Activated CD8-positive, alpha-beta memory T cell treated with anti-CD3 and anti-CD28 coated beads, Interleukin-2, amount 10 ng/mL, durations not matched to agents 7 days and 5 days (primary cell): ENCODE measurements at places on chromosomes 11 and 22. TPM values are rescaled to one million over a fixed set of nuclear protein-coding genes. Genes with fewer than 3 reads are reported as not detected.

The ZP1 gene
- not detected for total RNA-seq

GRCh38 chr11:1158681-1159487, 1.1 kb downstream of the MUC5AC start:
- no peaks in the 10 kb centered on the region for H3K27me3 ChIP-seq
- H3K4me3 ChIP-seq = no peak overlapping the region
- DNase-seq = peak; percentile 38
- no peaks in the 10 kb centered on the region for H3K36me3 ChIP-seq
- H3K4me1 ChIP-seq = no peaks in the 10 kb centered on the region
- no peak overlapping the region for H3K27ac ChIP-seq

- DNase-seq = no peak
- no peak overlapping the region for H3K4me3 ChIP-seq
- no peak overlapping the region for H3K27ac ChIP-seq
- H3K36me3 ChIP-seq = no peaks in the 10 kb centered on the region
- peaks cover under 1% of the 10 kb centered on the region for H3K27me3 ChIP-seq
- H3K4me1 ChIP-seq = peaks cover 2% of the 10 kb centered on the region
These were observed 160.2 kb downstream of the LDLRAD3 start for GRCh38 chr11:36103933-36104530.

The PHF21B gene
- 0.84 TPM for total RNA-seq

DNA sequence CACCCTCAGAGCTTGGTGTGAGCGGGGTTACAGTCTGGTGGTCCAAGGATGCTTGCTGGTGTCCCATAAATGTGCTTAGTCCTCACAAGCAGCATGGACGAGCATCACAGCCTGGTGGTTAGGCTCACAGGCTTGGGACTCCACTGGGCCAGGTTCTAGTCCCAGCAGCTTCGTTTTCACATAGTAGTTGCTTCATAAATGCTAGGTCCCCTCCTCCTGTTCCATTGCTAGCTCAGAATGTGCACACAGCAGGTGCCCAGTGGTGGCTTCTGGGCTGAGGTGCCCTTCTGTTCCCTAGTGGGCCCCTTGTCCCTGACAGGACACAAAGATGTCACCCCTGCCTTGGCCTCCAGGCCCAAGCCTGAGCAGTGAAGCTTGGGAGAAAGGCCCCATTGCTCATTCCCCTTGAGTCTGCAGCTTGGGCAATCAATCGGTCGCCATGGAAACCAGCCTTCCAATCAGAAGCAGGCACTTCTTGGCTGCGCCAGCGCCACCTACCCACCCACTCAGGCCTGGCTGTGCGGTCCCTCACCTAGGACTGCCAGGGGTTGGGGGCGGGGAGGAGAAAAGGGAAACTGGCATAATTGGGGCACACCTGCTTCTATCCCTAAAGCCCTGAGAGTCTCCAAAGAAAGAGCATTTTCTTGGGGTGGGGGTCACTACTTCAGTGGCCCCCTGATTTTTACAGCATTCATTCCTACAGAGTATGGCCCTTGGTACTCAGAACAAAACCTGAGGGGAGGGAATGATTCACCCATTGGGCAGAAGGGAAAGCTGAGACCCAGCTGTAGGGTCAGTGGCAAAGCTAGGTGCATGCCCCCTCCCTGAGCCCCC, 48.1 kb downstream of the CYTH4 start:
- H3K4me3 ChIP-seq = no peak overlapping the region
- no peak overlapping the region for H3K27ac ChIP-seq
- DNase-seq = peak; percentile 65
- H3K4me1 ChIP-seq = peaks cover 2% of the 10 kb centered on the region
- no peaks in the 10 kb centered on the region for H3K36me3 ChIP-seq

DNA sequence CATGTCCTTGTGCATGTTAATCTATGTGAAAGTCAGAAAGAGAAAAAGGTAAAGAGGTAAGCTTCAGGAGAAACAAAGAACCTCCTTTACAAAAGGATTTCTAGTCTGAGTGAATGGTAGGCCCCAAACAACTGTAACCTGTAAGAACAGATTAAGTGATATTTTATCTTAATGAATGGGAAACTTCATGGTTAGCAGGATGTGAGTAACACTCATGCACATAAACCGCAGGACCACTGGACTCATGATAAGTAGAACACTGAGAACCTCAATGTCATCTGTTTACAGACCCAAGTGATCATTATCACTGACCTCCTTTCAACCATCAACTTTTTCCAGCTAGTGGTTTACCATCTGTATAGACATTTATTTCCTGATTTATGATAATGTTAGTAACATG, 19.9 kb downstream of the OR8G5 start:
- no peak overlapping the region for H3K27ac ChIP-seq
- no peak overlapping the region for H3K4me3 ChIP-seq
- H3K4me1 ChIP-seq = peaks cover 5% of the 10 kb centered on the region
- no peak for DNase-seq
- H3K36me3 ChIP-seq = no peaks in the 10 kb centered on the region
- H3K27me3 ChIP-seq = no peaks in the 10 kb centered on the region

GRCh38 chr22:17243524-17243923, 24.3 kb upstream of the ADA2 start:
- no peak overlapping the region for H3K4me3 ChIP-seq
- peaks cover 22% of the 10 kb centered on the region for H3K4me1 ChIP-seq
- H3K27me3 ChIP-seq = no peaks in the 10 kb centered on the region
- H3K36me3 ChIP-seq = no peaks in the 10 kb centered on the region
- peak overlapping the region; percentile 96 for H3K27ac ChIP-seq
- DNase-seq = peak; percentile 76

DNA sequence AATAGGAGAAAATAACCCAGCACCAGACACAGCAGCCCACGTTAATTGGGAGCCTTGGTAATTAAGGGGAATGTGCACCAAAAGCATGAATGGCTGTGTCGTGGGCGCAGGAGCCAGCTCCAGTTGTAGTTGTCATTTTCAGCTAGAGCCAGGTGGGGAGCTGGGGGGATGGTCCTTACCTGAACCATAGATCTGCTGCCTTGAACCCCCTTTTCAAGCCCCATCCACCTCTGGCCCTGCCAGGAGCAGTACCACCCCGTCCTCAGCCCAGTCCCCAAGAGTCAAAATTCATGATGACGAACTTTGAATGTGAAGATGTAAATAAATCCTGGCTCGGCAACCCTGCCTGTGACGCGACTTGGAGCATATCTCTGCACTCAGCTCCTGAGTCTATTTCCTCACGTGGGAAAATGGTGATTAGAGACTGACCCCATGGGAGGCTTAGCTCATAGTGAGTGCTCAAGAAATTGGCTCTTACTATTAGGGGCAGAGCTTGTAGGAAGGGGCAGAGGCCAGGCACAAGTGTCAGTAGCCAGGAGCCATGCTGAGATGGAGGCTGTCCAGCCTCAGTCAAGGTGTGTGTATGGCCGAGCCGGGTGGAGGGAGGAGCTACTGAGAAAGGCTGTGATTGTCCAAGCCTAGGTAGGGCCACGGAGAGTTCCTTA, 794 bp upstream of the FXYD6 start:
- no peak for DNase-seq
- peaks cover 43% of the 10 kb centered on the region for H3K4me1 ChIP-seq
- H3K4me3 ChIP-seq = no peak overlapping the region
- peaks cover 87% of the 10 kb centered on the region for H3K27me3 ChIP-seq

DNA sequence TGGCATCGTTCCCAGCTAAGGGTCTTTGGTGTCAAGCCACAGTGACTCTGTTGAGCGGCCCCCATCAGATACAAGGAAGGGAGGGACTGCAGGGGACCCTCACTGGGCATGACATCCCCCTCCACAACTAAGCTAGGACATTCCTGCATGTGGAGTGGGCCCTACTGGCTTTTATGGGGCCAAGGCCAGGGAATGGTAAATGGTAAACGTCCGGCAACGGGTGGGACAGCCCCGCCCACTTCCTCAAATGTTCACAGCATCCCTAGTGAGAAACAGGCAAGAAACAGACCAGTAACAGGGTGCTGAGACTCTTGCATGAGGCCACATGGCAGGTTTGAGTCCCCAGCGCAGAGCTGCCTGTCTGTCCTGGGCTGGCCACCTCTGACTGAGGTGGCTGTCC, 4.4 kb downstream of the TMPRSS6 start:
- H3K36me3 ChIP-seq = no peaks in the 10 kb centered on the region
- H3K4me1 ChIP-seq = peaks cover 20% of the 10 kb centered on the region
- no peak overlapping the region for H3K4me3 ChIP-seq
- H3K27ac ChIP-seq = no peak overlapping the region
- no peaks in the 10 kb centered on the region for H3K27me3 ChIP-seq
- DNase-seq = no peak
